ENCODE measurements at places on chromosomes 11 and 22. TPM values are rescaled to one million over a fixed set of nuclear protein-coding genes. Genes with fewer than 3 reads are reported as not detected.

- H3K36me3 ChIP-seq, result no peaks in the 10 kb centered on the region
- H3K27ac ChIP-seq, result no peak overlapping the region
- no peak for DNase-seq
Observed at GRCh38 chr11:39810358-39810757, 1649.1 kb downstream of the LRRC4C start.

- H3K4me3 ChIP-seq, result peak overlapping the region; percentile 95
- peaks cover 17% of the 10 kb centered on the region for H3K4me1 ChIP-seq
- no peaks in the 10 kb centered on the region for H3K27me3 ChIP-seq
Observed at GRCh38 chr11:64778223-64778472, 194 bp downstream of the SF1 start.

DNA sequence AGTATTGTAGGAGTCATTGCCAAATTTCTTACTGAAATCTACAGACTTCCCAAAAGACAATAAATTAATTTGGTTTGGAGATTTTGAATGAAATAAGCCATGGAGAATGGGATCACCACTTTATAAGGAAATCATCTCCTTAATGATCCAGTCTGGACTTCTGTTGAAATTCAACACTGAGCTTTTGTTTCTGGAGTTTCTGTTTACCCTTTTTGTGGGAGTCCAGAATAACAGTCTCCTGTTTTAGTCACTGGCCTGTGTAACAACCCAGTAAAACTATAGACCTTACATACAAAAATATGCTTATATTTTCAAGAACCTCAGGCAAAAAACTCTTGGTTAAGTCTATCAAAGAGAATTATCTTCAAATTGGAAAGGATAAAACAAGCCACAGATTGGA is 321.7 kb upstream of the PLET1 start:
- H3K4me3 ChIP-seq, result no peak overlapping the region
- no peak for DNase-seq
- H3K27me3 ChIP-seq, result no peaks in the 10 kb centered on the region
- no peak overlapping the region for H3K27ac ChIP-seq

DNA sequence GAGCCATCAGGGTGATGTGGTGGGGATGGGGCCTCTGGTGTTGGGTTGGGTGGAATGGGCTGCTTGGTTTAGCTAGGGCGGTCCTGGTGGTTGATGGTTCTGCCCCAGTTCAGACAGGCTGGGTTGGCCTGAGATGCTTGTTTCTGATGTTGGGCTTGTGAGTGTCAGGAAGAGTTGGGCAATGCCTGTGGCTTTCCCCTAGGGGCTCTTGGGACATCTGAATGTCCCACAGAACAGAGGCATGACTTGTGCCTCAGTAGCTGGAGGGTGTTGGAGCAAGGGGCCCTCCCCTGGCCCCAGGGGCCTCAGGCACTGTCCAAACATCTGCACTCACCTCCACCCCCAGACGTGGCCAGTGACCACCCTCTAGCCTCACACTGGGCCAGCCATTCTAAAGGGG is 14.0 kb upstream of the CTSD start:
- H3K27ac ChIP-seq, result no peak overlapping the region
- H3K27me3 ChIP-seq, result no peaks in the 10 kb centered on the region
- H3K4me1 ChIP-seq, result no peaks in the 10 kb centered on the region
- no peaks in the 10 kb centered on the region for H3K36me3 ChIP-seq
- no peak for DNase-seq
- H3K4me3 ChIP-seq, result no peak overlapping the region

DNA sequence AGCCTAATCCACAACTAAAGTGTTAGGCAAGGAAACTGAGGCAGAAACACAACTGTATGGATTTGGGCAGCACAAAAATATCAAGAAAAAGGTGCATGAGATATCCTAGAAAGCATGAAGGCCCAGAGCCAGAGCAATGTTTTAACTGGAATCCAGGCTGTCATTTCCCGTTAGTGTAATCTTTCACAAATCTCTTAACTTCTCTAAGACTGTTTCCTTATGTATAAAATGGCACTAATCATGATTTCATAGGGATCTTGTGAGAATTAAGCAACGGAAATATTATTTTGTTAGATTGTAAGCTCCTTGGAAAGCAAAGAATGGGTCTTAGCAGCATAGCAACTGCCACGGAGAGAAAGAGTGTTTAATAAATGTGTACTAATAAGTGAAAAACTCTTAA is 14.7 kb upstream of the SYTL2 start:
- no peaks in the 10 kb centered on the region for H3K27me3 ChIP-seq
- no peak overlapping the region for H3K27ac ChIP-seq
- no peak for DNase-seq
- H3K36me3 ChIP-seq, result no peaks in the 10 kb centered on the region
- peaks cover 14% of the 10 kb centered on the region for H3K4me1 ChIP-seq
- H3K4me3 ChIP-seq, result no peak overlapping the region

DNA sequence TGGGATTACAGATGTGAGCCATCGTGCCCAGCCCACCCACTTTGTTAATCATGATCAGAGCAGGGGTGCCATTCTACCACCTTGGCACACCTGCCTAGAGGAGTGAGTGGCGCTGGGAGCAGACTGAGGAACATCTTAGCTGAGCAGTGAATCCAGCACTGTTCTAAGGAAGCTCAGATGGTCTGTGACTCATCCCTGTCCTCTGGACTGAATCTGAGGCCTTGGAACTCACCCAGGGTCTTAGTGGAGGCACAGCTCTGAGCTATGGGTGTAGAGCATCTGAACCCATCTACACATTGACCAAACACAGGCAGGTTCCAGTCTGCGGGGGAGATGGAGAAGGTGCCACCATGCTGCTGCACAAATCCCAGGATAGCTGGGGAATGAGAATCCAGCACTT is 14.9 kb downstream of the PGAP2 start:
- H3K36me3 ChIP-seq, result peaks cover 24% of the 10 kb centered on the region
- H3K4me1 ChIP-seq, result no peaks in the 10 kb centered on the region
- no peak for DNase-seq

GRCh38 chr11:11532574-11532973 is 89.2 kb downstream of the GALNT18 start:
- peaks cover 2% of the 10 kb centered on the region for H3K4me1 ChIP-seq
- no peaks in the 10 kb centered on the region for H3K27me3 ChIP-seq
- H3K4me3 ChIP-seq, result no peak overlapping the region
- H3K36me3 ChIP-seq, result no peaks in the 10 kb centered on the region

DNA sequence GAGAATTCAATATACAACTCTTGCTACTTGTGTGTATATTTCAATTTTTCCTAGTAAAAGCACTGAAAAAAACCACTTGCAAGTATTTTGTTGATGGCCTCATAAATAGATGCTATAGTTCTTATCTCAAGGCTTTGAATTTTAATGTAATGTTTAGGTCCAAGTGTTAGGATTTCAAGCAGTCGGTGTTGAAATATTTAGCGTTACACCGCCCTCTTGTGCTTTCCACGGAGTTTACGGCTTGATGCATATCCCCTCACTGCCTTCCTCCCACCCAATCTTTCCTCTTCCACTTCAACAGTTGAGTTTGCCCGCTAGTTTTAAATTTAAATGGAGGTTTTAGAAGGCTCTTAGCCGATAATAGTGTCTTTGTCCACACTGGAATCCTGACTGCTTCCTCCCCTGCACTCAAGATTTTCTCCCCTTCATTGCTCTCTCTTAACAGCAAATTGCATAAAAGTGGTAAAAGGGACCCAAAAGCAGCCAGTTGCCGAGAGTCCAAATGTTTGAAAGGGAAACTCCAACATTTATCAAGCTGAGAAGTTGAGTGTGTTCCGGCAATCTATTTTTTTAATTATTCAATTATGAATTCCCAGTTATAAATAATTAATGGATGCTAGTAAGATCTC is 25.9 kb upstream of the HTATIP2 start:
- H3K4me3 ChIP-seq, result no peak overlapping the region
- DNase-seq, result no peak
- H3K27me3 ChIP-seq, result no peaks in the 10 kb centered on the region
- H3K27ac ChIP-seq, result no peak overlapping the region

The UPK3A gene
- total RNA-seq, result not detected

The PYGM gene
- total RNA-seq, result 13.9 TPM

The ADM2 gene
- total RNA-seq, result not detected
